ENCODE measurements at places on chromosomes 5 and 9.

DNA sequence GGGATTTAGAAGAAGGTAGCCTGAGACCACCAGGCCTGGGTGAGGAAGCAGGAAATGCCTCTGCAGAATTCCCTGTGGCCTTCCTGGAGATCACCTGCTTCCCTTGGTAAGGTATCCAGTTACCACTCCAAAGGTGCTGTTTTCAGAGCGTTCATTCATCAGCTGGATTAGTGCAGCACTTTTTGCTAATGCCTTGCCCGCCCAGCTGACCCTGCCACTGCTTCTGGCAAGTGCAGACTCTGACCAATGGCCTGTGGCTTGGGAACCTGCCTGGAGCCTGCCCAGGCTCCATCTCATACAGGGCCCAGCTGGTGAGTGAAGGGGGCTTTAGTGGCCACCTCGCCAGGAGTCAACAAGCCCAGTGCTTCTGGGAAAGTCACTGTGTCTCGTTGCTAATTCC, 48.6 kb downstream of the FOXI1 start:
- DNase-seq: no peak

GRCh38 chr5:7395947-7396712, at the start of gene ADCY2:
Gene ADCY2 (plus strand): TSS chr5:7396138. CDS start chr5:7396297, 159 bp downstream.
- DNase-seq: no peak

GRCh38 chr5:17896605-17897004, 262.3 kb downstream of the TAF11L14 start:
- no peak for DNase-seq

- no peak for DNase-seq
Measured at GRCh38 chr5:148953711-148954110, 109.2 kb downstream of the SH3TC2 start.

- DNase-seq: no peak
Measured at GRCh38 chr9:37761511-37761910, 7.9 kb downstream of the TRMT10B start.

- DNase-seq: no peak
Measured at GRCh38 chr9:107466826-107467225, 22.7 kb downstream of the KLF4 start.
